ENCODE measurements at places on chromosomes 1 and 21.
A peak's percentile ranks its signal among the peaks of the same experiment; 100 is the strongest.

DNA sequence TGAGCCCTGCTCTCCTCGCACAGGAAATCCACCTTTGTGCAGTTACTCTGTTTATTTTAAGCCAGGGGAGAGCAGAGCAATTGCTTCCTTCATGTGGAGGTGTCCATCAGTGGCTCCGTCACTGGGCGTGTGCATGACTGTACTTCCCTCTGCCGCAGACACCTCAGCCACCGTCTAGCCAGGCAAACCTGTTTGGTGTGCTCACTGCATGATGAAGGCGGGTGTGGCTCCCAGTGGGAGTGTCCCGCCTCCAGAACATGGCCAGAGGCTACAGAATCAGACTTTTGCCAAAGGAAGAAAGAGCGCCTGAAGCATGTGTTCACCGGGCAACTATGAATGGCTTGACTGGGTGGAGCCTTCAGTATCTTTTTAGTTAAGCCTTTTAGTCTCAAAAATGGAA is 26.1 kb upstream of the LAMC2 start:
- no peak for DNase-seq

- DNase-seq, result no peak
These were observed 40.2 kb downstream of the GPR161 start for GRCh38 chr1:168096296-168097165.

- DNase-seq, result no peak
These were observed 48.6 kb downstream of the WNT2B start for GRCh38 chr1:112557385-112557784.

- DNase-seq, result no peak
These were observed 22.1 kb downstream of the TFB2M start for GRCh38 chr1:246544001-246544400.

- DNase-seq, result no peak
These were observed 623.7 kb downstream of the PTPRU start for GRCh38 chr1:29860056-29860455.

DNA sequence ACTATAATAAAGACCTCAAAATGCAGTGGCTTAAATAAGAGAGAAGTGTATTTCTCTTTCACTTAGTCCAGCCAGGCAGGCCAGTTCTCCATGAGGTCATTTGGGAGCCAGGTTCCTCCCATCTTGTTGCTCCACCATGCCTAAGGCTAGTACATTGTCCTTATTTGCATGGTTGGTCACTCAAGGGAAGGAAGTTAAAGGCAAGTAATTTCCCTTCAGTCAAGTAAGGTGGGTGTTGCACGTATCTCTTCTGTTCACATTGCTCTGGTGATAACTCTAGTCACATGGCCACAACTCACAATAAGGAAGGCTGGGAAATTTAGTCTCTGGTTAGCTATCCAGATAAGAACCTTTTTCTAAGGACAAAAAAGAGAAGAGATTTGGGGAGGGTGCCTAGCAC is 27.2 kb upstream of the TADA1 start:
- no peak for DNase-seq

DNA sequence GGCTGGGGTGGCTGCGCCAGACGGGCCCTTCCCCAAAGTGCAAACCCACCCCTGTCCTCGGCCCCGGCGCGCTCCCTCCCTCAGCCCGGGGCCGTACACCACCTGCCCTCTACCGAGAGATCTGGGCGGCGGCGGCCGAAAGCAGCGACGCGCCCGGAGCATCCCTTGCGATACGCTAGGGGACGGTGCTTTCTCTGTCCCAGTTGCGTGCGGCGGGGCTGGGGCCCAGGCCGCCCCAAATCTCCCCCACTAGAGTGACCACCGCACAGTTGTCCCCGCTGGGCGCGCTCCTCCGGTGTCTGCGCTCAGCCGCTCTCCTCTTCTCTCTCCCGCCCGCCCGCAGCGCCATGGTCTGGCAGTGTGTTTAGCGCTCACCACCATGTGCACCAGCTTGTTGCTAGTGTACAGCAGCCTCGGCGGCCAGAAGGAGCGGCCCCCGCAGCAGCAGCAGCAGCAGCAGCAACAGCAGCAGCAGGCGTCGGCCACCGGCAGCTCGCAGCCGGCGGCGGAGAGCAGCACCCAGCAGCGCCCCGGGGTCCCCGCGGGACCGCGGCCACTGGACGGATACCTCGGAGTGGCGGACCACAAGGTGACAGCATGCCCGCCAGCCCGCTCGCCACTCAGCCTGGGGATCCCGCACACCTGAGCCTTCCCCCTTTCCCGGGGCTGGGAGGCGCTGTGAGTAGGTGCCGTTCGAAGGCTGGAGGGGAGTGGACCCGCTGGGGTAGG is 1.0 kb downstream of the ST6GALNAC5 start:
- DNase-seq, result peak; percentile 34

- DNase-seq, result no peak
These were observed 44.4 kb downstream of the CACHD1 start for GRCh38 chr1:64514197-64514765.

- no peak for DNase-seq
These were observed 15.0 kb upstream of the ACTA1 start for GRCh38 chr1:229448845-229449244.

- DNase-seq, result no peak
These were observed 40.2 kb downstream of the TTLL7 start for GRCh38 chr1:83958704-83959103.

DNA sequence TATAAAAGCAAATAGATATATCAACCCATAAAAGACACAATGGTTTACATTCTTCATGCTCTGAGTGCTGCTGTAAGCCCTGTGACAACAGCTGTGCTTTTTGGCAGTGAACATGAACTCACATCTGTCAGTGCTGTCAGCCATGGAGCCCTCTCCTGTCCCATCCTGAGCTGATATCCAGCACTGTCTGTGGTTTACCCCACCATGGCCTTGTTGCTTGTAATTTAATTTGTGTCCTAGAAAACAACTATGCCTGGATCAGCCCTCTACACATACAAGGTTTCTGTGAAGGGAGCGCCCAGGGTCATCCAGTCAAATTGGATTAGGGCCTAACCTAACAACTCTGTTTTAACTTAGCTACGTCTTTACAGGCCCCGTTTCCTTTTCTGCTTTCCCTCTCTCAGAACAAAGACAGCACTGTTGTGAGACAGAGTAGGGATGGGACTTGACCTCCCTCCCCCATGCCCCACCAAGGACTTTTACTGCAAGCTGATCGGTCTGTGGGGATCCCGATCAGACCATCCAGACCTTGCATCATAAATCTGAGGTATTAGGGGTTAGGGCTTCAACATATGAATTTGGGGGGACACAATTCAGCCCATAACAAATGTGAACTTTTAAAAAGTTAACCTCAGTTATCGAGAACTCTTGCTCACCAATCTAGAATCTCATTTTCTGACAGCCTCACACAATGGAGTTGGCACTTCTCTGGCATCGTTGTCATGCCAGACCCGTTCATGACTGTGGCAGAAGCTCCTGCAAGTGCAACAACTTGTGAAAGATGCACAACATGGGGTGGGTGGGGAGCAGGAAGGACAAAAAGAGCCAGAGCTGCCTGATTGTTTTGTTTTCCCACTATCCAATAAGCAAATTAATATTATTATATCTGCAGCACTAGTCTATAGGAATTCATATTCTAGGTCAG is 16.4 kb upstream of the SLC44A3 start:
- no peak for DNase-seq

GRCh38 chr1:1013922-1014648 is 788 bp downstream of the ISG15 start:
- DNase-seq, result peak; percentile 48

GRCh38 chr1:10736634-10737586 is 59.5 kb downstream of the CASZ1 start:
- DNase-seq, result no peak

- no peak for DNase-seq
These were observed 199.7 kb downstream of the CAMTA1 start for GRCh38 chr1:6984986-6985385.

- no peak for DNase-seq
These were observed 68.6 kb upstream of the RGL1 start for GRCh38 chr1:183736343-183736742.

GRCh38 chr21:45412909-45413611 is 8.1 kb downstream of the COL18A1 start:
- DNase-seq, result no peak

DNA sequence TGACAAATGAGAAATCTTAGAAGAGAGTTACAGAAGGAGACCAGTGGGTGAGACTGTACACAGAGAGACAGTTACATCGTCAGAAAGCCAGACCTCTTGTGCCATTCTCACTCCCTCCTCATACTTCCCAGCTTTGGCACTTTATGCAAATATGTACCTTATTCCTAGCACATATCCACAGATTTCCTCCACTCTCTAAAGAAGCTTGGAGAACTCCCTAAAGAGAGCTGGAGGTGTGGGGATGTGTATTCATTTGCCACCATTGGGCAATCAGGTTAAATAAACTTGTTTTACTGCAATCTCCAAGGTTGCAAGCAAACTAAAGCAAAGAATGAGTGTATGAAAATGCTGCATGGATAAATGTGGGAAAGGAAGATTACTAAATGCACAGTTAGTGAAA is 380.9 kb upstream of the PRMT6 start:
- DNase-seq, result no peak

- no peak for DNase-seq
These were observed 58.7 kb downstream of the NENF start for GRCh38 chr1:212491454-212491853.

GRCh38 chr1:48785869-48786268 is 9.2 kb upstream of the BEND5 start:
- DNase-seq, result no peak

DNA sequence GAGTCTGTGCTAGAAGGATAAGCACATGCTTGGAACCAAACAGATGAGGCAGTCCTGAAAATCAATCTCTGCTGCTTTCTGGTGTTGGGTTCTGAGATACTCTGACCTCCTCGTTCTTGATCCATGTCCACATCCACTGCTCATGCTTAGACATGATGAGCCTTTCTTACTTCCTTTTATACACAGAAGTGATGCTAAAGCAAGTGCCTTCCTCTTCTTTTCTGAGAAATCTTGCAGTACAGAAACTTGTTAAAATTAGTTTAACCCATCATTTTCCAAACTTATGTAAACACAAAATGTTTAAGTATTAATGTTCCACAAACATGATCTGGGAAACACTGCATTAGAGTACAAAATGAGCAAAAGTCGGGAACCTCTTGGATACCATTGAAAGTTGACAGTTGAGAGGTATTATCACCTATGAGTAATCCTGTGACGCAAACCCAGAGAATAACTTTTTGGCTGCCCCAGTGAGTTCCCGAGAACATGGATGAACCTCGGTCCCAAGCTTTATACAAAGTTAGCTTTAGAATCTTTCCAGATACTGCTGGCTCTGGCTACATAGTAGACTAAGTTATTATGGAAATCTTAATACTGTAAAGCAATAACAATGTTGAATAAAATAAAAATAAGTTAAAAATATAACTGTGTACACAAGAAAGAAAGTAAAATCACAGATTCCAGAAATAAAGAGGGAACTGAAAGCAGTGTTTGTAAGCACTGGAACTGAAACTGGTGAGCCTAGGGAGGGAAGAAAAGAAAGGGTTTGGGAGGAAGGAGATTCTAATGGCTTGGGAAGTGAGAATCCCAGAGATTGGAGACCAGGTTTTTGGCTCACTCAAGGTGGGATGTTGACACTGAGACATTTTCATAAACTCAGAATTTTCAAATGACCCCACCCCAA is 429.3 kb upstream of the RUNX1 start:
- DNase-seq, result no peak

- no peak for DNase-seq
These were observed 306.4 kb downstream of the DUSP10 start for GRCh38 chr1:221435504-221435904.

DNA sequence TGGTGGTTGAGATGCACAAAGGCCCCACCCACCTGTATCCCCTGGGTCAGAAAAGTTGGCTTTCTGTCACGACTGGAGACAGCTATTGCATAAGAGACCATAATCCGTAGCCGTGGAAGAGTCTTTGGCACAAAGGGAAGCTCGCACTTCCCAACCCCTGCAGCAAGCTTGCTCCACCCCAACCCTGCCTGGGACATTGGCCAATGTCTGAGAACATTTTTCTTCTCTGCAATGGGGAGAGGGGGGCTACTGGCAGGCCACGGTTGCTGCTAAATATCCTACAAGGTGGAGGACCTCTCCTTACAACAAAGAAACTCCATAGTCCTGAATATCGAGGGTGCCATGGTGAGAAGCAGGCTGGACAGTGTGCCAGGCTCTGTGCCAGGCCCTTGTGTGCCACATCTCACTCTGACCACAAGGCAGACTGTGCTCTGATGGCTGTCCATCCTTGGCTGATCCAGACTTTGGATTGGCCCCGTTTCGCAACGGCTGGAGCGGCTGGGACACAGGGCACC is 104.1 kb downstream of the CSMD2 start:
- DNase-seq, result no peak

DNA sequence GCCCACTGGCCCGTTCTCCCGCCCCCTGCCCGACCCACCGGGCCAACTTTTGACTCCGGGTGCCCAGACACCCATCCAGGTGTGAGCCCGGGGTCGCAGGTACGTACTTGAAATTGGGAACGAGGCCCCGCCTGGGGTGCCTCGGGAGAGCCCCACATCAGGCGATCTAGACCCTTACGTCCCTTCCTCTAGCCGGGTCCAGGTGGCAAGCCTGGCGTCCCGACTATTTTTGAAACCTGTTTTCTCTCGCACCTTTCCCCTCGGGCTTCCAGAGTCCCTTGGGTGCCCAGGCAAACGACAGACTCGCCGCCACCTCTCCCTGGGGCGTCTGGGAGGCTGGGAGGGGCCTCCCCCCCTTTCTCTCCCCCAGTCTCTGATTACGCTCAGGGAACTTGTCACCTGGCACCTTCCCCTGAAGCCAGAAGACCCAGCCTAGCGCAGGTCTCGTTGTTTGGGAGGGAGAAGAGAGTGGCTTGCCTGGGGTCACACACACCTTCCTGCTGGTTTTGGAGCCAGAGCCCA is 898 bp downstream of the LDLRAP1 start:
- no peak for DNase-seq

GRCh38 chr1:206526064-206526911 is 19.0 kb downstream of the RASSF5 start:
- DNase-seq, result no peak

DNA sequence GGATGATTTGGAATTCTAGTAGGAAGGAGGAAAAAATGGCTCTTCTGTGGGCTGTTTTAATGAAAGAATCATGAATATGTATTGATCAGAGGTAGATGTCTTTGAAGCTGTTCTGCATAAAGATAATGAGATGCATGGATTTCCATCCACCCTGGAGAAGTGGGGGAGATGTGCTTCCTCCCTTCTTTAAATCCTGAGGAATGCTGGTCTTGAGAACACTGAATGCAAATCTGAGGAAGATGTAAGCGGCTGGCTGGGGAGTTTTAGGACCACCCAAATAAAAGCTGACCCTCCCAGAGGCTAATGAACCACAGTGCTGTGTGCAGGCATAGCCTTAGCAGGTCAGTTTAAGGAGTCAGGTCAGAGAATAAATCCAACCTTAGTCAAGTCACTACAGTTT is 37.3 kb downstream of the ZMYND12 start:
- DNase-seq, result no peak

- DNase-seq, result no peak
These were observed 105.5 kb upstream of the TARDBP start for GRCh38 chr1:10906866-10907519.

DNA sequence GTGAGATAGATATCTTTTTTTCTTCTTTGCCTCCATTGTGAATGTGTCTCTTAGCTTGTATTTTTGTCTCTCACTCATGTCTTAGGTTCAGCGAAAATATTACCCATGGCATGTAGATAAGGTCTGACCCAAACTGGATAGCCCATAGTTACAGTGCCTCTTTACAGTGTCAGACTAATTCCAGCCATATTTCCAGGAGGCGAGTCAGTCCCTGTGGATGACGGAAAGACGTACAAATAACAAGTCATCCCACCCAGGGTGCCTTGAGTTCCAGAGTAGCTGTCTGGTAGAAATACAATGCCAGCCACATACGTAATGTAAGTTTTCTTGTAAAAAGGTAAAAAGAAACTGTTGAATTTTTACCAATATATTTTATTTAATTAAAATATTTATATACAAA is 157.3 kb downstream of the ZNF281 start:
- DNase-seq, result no peak

All from stimulated activated naive CD8-positive, alpha-beta T cell treated with anti-CD3 and anti-CD28 coated beads, Interleukin-15, Interleukin-2, amounts not matched to agents 100 U/mL and 50 U/mL, for 24 hours (primary cell).